ENCODE measurements at places on chromosomes 5 and 9. TPM values are rescaled to one million over a fixed set of nuclear protein-coding genes. Genes with fewer than 3 reads are reported as not detected.

DNA sequence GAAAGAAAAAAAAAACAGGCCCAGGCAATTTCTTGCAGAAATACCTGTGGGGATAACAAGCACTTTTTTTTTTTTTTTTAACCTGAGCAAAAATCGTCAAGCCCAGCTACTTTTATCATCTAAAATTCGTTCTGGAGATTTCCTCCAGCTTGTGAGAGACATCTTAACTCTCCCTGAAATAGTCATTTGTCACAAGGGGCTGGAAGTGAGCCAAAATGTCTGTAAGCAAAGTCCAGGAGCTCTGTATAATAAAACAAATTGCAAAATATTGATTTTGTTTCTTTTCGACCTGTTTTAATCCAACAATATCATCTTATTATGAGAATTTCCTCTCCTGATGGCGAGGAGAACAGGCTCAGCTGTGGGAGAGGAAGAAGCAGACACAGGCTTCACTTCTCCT, 168.4 kb downstream of the TTLL11 start:
- DNase-seq = no peak

- no peak for DNase-seq
Measured at GRCh38 chr5:62354028-62354874, 48.2 kb downstream of the KIF2A start.

DNA sequence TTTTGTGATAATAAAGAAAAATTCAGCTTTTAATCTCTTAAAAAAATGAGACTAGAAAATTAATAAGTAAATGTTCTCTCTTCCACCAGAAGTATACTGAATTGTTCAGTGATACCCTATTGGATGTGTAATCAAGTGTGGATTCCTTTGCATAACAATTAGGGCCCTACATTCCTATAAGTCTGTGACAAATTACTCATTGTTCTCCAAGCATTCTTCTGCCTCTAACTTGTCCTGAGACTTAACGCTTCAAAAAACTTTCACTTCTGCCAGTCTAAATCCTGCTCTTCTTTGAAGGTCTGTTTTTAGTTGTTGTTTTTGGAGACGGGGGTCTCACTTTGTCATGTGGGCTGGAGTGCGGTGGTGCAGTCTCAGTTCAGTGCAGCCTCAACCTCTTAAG, 9.2 kb upstream of the DDX46 start:
- no peak for DNase-seq

GRCh38 chr9:78044886-78045285, 13.3 kb upstream of the GNAQ start:
- no peak for DNase-seq

- no peak for DNase-seq
Measured at GRCh38 chr5:169494383-169494935, 89.1 kb upstream of the SPDL1 start.

GRCh38 chr9:81860581-81860980, 67.6 kb upstream of the SPATA31D4 start:
- no peak for DNase-seq

DNA sequence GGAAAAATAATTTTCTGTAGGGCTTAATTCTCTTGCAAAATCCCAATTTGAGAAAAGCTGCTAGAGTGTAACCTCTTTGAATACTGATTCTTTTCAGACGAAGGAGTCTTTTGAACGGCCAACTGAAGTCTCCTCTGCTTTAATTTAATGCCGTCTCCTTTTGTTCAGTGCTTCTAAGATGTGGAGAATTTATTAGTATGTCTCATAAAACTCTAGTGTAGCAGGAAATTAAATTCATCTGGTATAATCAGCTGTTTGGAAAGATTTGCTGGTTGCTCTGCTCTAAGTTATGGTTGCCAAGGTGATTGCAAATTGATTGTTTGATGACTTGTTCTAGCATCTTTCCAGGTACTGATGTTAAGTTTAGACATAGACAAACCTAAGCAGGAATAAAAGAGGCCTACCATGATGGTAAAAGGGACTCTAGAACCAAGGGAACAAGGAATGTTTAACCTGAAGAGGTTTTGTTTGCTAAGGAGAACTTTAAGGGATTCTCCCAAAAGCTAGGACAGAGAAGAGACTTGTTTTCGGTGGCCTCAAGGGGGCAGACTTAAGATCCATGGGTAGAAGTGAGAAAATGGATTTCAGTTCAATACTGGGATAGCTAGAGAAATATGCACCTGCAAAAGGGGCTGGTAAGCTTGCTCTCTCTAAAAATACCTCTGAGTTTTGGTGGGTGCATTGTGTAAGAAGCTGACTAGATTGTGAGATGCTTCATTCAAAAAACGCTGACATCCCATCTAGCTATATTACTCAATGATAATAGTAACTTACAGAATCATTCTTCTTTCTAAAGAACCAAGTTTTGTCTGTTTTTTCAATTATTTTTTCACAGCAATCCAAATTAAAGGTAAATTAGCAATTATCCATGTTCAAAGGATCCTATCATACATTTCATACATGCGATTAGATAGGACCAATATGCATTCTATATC, 5.7 kb upstream of the ADRB2 start:
- DNase-seq = no peak

DNA sequence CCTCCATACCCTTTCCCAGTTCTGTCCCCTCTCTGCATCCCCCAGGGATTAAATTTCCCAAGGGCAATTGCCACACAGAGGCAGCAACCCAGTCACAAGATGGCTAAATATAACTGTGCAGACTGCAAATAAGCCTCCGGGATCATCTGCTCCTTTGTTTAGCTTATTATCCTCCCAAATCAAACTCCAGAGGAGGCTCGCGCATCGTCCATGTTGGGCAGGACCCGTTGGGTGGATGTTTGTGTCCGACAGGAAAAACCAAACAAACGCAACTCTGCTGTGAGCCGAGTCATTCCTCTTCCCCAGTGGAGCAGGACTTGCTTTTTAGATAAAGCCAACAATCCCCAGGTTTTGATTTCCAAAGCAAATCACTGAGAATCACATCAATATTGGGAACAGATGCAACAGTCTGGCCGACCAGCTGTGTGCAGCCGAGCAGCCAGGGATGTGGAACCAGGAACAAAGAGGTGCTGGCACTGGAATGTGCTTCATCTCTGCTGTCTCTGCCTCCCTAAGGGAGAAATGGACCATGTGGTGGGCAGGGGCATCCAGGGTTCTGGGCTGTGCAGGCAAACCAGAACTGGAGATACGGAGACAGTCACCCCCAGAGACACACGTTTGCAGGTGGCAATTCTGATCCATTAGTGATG, 89.8 kb downstream of the PTTG1 start:
- no peak for DNase-seq

- no peak for DNase-seq
Measured at GRCh38 chr9:108073823-108074222, 584.3 kb upstream of the KLF4 start.

DNA sequence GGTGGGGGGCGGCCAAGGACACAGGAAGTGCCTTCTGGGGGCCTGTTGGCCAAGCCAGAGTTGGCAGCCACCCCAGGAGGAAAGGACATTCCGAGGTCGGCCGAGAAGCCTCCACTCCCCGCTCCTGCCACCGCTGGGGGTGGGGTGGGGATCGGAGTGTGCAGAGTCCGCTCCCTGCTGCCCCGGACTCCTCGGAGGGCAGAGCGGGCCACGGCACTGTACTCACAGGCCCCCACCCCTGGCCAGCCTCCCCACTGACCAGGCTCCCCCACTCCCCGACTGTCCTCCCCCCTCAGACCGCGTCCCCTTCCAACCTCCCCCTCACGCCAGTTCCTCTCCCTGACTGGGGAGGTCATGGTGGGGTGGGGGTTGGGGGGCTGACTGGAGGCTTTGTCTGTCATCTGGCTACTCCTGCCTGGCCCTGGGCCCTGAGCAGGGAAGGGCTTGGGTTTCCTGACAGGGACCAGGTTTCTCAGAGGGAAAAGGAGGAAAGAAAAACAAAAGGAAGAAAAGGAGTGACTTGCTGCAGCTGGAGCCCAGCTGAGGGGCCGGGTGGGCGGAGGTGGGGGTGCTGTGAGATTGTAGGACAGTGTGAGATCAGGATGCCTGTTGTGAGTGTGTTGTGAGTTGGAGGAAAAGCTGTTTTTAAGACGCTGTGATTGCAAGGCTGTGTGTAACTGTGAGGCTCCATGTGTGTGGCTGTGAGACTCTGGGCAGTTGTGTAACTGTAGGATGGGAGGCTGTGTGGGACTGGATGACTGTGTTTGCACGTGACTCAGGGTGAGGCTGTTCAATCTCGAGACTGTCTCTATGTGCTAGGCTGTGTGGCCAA, 29.7 kb downstream of the CNTFR start:
- no peak for DNase-seq

PCDH12 gene
- 39.5 TPM for total RNA-seq
